ENCODE measurements at places on chromosomes 7 and 10.

GRCh38 chr10:112698818-112699164 lies 251.3 kb upstream of the TCF7L2 start:
- no peak for DNase-seq

- DNase-seq, result no peak
Observed at GRCh38 chr7:18144166-18144565, 116.5 kb upstream of the PRPS1L1 start.

GRCh38 chr10:111175787-111176186 lies 99.0 kb downstream of the ADRA2A start:
- no peak for DNase-seq

GRCh38 chr10:17655567-17656146 lies 11.7 kb downstream of the STAM start:
- peak; percentile 82 for DNase-seq

GRCh38 chr7:14179781-14180180 lies 190.3 kb upstream of the ETV1 start:
- no peak for DNase-seq

DNA sequence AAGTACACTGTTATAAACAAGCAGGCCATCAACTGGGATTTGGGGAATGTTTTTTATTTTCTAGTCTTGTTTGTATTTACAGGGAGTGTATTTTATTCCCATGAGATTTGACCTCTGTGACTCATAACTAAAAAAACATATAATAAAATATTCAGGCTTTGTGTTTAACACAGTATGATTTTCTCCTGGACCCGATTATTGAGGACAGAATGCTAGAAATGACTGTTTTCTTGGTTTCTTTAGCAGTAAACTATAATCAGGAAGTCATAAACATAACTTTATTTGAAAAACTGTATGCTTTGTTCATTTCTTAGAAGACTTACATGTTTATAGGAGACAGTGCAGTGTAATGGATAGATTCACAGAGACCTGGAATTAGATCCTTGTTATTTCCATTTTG lies 2.1 kb downstream of the NHLRC2 start:
- no peak for DNase-seq

GRCh38 chr10:103665162-103665889 lies 171.8 kb downstream of the NEURL1 start:
- DNase-seq, result no peak

GRCh38 chr10:45427262-45427969 lies 53.4 kb downstream of the ALOX5 start:
- no peak for DNase-seq

DNA sequence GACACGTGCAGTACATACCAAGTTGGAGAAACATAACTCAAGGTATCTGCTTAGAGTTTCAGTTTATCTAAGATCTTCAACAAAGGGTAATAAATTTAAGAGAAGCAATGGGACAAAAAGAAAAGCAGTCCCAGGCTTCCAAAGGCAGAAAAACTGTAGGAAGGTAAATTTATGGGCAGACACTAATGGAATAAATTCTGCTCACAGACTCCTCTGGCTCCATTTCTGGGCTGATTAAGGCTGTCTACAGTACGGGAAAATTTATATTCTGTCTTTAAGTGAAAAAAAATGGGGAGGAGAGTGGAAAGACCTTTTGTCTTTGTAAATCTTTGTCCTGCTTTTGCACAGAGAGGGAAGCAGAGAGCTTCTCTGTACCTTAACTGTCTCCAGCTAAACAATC lies 587.5 kb upstream of the IGFBP3 start:
- DNase-seq, result no peak

DNA sequence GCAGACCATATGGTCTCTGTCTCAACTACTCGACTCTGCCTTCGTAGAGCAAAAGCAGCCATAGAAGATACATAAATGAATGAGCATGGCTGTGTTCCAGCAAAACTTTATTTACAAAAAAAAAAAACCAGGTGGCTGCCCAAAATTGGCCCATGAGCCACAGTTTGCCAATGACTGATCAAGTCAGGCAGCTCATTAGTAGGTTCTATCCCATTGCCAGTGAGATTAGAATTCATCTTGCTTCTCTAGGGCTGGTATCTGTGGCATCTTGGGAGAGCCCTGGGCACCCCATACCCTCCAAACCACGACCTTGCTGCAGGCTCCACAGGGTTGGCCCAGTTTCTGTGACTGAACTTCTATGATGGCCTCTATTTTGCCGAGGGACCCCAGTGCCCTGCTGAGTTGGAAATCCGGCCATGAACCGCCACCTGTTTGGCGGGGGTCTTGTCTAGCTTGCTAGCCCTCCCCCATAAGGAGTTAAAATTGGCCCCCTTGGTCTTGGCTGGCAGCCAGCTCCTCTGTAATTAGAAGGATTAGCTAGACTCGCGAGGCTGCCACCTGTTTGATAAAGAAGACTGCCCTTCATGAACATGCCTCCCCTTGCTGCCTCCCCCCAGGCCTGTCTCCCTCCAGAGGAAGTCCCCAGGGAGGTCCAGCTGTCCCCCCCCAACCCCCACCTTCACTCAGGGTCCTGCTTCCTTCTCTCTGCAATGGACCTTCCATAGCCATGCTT lies 83.9 kb downstream of the CHN2 start:
- DNase-seq, result no peak

DNA sequence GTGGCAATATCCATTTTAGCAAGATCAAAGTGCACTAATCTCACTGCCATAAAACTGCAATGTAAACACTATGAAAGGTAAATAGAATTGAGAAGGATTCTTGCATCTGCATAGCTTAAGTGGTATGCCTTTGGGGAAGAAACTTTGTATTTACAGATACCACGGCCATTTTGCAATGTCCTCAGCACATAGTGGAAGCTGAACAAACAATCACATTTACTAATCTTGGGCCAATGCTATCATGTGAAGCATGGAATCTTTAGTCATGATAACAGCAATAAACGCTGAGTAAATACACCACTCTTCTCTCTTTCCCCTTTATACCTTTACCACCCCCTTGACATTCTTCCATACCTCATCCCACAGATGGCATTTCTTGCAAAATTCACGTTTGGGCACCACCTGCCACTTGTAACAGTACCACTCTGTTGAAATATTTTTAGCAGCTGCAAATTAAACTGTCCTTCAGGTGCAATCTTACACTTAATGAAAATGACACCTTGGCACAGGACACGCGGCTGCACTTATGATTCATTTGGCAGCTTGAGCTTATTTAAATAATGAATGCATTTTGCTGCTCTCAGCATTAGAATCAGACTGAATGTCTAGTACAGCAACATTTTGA lies 171.8 kb downstream of the SEMA3A start:
- DNase-seq, result no peak

- DNase-seq, result no peak
Observed at GRCh38 chr7:102119213-102119651, 167.4 kb upstream of the SH2B2 start.

- DNase-seq, result no peak
Observed at GRCh38 chr7:121000081-121000983, 11.8 kb downstream of the CPED1 start.

DNA sequence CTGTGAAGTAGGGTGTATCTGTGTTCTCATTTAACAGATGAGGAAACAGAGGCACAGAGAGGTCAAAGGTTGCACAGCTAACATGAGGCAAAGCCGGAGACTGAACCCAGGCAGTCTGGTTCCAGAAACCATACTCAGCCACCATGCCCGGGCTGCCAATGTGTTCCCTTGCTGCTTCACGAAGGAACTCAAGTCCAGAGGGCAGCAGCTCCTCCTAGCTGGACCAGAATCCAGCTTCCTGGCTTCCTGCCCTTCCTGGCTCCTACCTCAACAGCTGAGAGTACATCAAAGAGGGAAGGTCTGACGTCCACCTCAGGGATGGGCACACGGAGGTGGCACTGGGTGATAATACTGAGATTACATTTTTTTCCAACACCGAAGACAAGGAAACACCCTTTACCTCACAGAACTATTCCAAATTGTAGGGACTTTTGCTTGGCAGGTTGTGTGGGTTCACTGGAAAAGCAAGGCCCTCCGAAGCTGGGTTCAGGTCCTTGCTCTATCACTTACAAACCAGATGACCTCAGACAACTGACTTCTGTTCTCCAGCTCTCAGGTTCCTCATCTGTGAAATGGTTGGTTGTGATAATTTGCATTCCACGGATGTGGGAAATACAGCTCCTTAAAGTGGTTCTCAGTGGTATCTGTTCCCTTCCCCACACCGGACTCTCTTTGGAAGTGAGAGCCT lies 154.1 kb upstream of the ZMIZ1 start:
- no peak for DNase-seq

GRCh38 chr10:13686331-13686752 lies 99.6 kb downstream of the PRPF18 start:
- DNase-seq, result no peak

DNA sequence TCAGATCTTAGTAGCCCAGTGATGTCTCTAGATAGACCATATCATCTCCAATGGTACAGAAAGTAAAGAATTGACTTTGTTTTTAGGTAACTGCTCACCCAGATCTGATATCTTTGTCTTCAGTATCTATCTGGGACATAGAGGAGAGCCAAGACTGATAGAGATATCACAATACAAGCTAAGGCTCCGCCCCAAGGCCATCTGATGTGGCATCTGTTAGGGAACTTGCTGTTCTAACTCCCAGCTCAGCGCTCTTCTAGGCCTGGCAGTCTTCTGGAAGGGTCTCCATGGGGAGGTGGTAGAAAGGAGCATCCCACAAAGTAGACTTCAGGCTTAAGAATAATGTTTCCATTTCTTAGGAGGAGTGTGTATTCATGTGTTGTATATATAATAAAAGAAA lies 88.4 kb upstream of the SAMD8 start:
- DNase-seq, result no peak

DNA sequence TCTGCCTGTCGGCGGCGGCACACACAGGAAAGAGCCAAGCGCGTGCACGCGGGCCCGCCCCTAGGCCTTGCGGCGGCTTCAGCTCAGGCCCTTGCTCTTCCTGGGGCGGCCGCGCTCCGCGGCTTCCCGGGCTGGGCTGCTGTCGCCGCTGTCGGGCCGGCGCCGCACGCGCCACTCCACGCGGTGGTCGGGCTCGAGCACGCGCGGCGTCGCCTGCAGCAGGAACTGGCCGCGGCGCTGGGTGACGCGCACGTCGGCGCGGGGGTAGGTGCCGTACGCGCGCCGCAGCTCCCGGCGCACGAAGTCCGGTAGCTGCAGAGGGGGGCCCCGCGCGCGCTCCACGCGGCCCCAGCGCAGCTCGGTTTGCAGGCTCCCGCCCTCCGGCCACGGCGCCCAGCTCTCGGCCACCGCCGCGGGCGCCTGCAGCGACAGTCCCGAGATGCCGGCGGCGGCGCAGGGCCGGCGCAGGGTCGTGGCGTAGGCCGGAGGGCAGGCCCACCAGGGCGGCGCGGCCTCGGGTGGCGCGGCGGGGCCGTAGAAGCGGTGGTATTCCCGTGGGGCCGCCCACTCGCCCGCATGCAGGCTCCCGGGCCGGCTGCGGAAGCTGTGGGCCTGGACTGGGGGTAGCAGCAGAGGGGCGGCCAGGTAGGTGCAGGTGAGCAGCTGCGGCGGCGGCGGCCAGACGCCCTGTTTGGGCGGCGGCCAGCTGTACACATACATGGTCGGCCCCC lies 804 bp downstream of the C10orf95 start:
- DNase-seq, result peak; percentile 81

DNA sequence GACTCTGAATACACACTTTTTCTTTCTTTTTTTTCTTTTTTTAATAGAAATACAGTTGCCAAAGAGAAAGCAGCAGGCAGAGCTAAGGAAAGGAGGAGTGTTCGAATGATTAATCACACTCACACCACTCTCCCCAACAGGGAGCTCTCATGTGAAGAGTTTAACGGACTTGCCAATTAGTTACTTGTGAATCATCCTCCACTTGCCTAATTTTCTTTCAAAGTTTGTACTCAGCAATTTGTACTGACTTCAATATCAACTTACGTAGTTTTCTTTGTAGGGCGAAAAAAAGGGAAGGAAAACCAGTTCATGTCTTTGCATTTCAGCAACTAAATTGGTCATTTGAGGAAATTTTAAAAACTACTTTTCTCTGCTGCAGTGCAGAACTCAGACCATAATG lies 109.2 kb downstream of the PIP4K2A start:
- DNase-seq, result peak; percentile 80

DNA sequence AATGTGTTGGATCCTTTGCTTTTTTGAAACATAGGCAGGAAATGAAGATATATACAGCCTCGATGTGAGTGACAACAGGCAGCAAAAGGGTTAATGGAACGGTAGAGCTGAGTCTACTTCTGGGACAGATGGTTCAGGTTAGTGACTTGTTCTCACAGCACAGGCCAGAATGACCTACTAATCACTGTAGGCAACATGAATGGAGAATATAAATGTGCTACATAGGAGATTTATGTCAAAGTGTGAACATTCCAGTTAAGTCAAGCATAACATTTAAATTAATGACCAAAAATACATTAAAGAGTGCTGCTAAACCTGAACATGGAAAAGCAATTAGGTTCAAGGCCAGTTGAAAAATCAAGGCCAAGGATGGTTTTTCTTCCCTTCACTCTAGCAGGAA lies 235.2 kb downstream of the POU6F2 start:
- no peak for DNase-seq

- no peak for DNase-seq
Observed at GRCh38 chr7:124908259-124908658, 21.4 kb downstream of the POT1 start.
